ENCODE measurements at places on chromosomes 2 and 18.

- H3K27ac ChIP-seq, result no peak overlapping the region
- no peak overlapping the region for H3K4me3 ChIP-seq
- H3K36me3 ChIP-seq, result no peaks in the 10 kb centered on the region
Measured at GRCh38 chr2:65377556-65378192, 54.7 kb downstream of the SPRED2 start.

DNA sequence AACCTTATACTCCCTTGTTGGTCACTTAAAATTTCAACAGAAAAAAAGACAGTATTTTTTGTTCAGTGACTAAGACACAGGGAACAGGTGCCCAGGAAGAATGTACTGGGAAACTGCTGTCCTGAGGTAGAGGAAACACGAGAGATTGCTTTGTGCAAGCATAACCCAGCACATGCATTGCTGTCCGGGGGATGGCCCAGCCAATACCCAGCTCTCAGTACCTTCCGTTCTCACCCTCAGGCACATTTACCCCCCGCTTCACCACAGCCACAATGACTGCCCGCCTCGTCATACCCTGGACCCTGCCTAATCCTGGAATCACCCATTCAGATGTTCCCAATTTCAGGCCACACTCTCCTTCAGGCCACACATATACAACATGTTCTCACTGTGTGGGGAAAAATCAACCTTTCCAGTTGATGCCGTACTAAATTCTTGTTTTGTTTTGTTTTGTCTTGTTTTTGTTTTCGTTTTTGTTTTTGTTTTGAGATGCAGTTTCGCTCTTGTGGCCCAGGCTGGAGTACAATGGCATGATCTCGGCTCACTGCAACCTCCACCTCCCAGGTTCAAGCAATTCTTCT, 140.7 kb downstream of the ESCO1 start:
- no peak for DNase-seq
- H3K4me1 ChIP-seq, result no peaks in the 10 kb centered on the region
- H3K36me3 ChIP-seq, result no peaks in the 10 kb centered on the region
- no peak overlapping the region for H3K27ac ChIP-seq
- H3K27me3 ChIP-seq, result peaks cover 14% of the 10 kb centered on the region

DNA sequence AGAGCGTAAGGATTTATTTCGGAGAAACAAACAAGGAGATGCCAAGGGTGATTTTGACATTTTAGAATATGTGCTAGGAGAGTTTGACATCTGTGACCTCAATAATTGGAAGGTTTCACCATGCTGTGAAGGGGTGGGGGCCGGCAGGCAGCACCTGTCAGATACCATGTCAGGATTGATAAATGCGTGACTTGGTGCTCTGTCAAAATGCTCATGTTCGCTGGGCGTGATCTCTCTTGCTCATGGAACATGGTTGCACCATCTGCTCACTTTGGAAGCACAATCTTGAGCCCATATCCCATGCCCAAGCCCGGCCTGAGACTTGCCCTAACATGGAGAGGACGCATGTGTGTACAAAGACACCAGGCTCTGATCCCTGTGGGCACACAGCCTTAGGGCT, 347.6 kb downstream of the RNF144A start:
- H3K27me3 ChIP-seq, result peaks cover 11% of the 10 kb centered on the region
- H3K27ac ChIP-seq, result no peak overlapping the region
- no peaks in the 10 kb centered on the region for H3K4me1 ChIP-seq
- no peak overlapping the region for H3K4me3 ChIP-seq

DNA sequence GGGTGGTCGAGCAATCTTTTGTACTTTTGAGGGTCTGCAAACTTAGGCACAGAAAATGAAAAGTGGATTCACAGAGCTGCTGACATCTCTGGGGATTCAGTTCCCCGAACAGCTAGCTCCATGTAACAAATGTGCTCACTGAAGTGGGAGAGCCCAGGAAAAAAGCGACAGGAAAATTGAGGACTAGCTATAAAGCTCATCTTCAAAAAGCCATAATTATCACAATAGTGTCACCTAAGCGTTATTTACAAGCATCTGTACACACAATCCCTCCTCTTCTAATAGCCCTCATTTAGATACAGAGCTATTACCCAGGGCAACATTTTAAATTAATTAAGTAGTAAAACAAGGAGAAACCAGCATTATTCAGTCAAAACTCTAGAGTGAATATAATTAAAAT, 36.1 kb downstream of the RNF152 start:
- no peaks in the 10 kb centered on the region for H3K36me3 ChIP-seq
- peak overlapping the region; percentile 36 for H3K27ac ChIP-seq
- H3K4me1 ChIP-seq, result no peaks in the 10 kb centered on the region

DNA sequence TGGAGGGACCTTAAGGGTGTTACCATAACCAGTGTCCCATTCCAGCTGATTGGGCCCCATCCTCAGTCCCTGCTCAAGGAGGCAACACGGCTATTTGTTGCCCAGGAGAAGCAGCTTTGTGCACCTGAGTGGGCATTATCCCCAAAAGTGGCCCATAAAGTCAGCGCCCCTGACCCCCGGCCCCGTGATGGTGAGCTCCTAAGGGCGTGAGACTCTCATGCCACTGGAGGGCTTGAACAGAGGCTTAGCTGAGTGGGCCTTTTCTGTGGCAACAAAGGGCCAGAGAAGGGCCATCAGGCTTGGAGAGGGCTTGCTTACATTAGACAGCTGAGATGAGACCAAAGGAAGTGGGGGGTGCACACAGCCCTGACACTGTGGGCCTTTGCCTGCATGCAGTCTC, 99.2 kb upstream of the RAB6C start:
- H3K27ac ChIP-seq, result no peak overlapping the region
- peaks cover 6% of the 10 kb centered on the region for H3K4me1 ChIP-seq
- no peaks in the 10 kb centered on the region for H3K36me3 ChIP-seq
- no peaks in the 10 kb centered on the region for H3K27me3 ChIP-seq

GRCh38 chr2:72745679-72746368, 80.0 kb downstream of the EXOC6B start:
- no peaks in the 10 kb centered on the region for H3K4me1 ChIP-seq
- no peak overlapping the region for H3K27ac ChIP-seq
- DNase-seq, result peak; percentile 1
- no peak overlapping the region for H3K4me3 ChIP-seq

GRCh38 chr2:97792416-97792815, 79.0 kb downstream of the ZAP70 start:
- H3K36me3 ChIP-seq, result peaks cover 13% of the 10 kb centered on the region
- no peaks in the 10 kb centered on the region for H3K27me3 ChIP-seq
- H3K27ac ChIP-seq, result no peak overlapping the region
- no peak overlapping the region for H3K4me3 ChIP-seq

GRCh38 chr2:24813691-24814137, 20.5 kb downstream of the CENPO start:
- no peaks in the 10 kb centered on the region for H3K36me3 ChIP-seq
- H3K27me3 ChIP-seq, result no peaks in the 10 kb centered on the region
- H3K27ac ChIP-seq, result no peak overlapping the region
- H3K4me3 ChIP-seq, result no peak overlapping the region
- DNase-seq, result no peak
- no peaks in the 10 kb centered on the region for H3K4me1 ChIP-seq

DNA sequence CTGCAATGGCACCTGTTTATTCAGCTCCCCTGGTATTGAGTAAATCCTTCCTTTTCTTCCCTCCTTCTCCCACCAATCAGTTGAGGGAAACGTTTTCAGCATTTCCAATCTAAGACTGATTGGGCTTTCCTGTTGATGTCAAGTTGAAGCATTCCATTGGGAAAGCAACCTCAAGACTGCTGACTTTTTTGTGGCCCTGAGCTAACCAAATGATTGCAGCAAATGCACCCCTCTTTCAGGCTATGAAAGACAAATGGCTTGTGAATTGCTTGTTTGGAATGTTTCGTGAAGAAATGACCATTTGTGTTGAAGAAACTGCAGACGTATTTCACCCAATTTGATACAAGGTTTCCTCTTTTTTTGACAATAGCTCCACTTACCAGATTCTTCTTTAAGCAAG, 303.5 kb downstream of the EPHA4 start:
- no peaks in the 10 kb centered on the region for H3K36me3 ChIP-seq
- H3K4me1 ChIP-seq, result no peaks in the 10 kb centered on the region
- H3K27ac ChIP-seq, result no peak overlapping the region
- no peak for DNase-seq

GRCh38 chr2:45812011-45812500, 160.6 kb downstream of the PRKCE start:
- no peak for DNase-seq
- H3K27ac ChIP-seq, result no peak overlapping the region
- no peaks in the 10 kb centered on the region for H3K36me3 ChIP-seq

- H3K27me3 ChIP-seq, result no peaks in the 10 kb centered on the region
- H3K27ac ChIP-seq, result no peak overlapping the region
- peaks cover 5% of the 10 kb centered on the region for H3K4me1 ChIP-seq
- no peak overlapping the region for H3K4me3 ChIP-seq
- H3K36me3 ChIP-seq, result no peaks in the 10 kb centered on the region
- no peak for DNase-seq
Measured at GRCh38 chr2:178473931-178474330, 4.5 kb downstream of the FKBP7 start.

DNA sequence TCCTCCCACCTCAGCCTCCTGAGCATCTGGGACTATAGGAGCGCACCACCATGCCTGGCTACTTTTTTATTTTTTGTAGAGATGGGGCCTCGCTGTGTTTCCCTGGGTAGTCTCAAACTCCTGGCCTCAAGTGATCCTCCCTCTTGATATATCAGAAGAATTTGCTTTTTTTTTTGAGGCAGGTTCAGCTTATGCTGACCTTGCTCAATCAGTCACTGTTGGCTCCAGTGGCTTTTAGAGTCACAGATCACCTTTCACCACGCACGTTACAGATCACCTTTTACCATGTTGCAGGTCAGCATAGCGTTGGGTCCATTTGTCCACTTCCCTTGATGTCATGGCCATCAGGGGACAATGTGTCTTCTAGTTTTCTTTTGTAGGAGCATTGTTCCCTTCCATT, 36.1 kb downstream of the DCAF17 start:
- H3K4me1 ChIP-seq, result no peaks in the 10 kb centered on the region
- no peak overlapping the region for H3K27ac ChIP-seq
- no peak for DNase-seq
- no peak overlapping the region for H3K4me3 ChIP-seq
- peaks cover 51% of the 10 kb centered on the region for H3K36me3 ChIP-seq

Measured in naive B cell (primary cell).